ENCODE measurements at places on chromosomes 7 and 10. TPM values are rescaled to one million over a fixed set of nuclear protein-coding genes. Genes with fewer than 3 reads are reported as not detected.
A peak's percentile ranks its signal among the peaks of the same experiment; 100 is the strongest.

CUTC gene
- total RNA-seq, result 29.5 TPM

IFIT5 gene
- total RNA-seq, result 5.2 TPM

YWHAG gene
- 154 TPM for total RNA-seq

DNA sequence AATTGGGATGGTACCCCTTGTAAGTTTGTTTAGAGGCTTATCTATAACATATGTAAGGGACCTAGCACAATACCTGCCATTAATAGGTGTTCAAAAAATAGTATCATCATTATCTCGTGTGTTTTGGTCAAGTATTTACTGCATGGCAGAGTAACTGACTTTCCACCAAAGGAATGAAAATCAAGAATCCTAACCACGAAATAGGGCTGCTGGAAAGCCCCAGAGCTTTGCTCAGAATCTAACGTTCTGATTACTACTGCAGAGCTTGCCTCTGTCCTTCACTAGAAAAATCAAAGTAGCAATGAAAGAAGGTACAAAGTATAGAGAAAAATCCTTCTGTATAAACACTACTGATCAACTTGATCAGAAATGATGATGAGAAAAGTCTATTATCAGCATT lies 34.9 kb downstream of the DCLRE1C start:
- DNase-seq, result no peak

HOXA10 gene
- total RNA-seq, result 0.88 TPM

GRCh38 chr7:104903044-104903443 lies 111.0 kb upstream of the KMT2E start:
- DNase-seq, result no peak

NPSR1 gene
- total RNA-seq, result not detected

IDI2 gene
- not detected for total RNA-seq

DNA sequence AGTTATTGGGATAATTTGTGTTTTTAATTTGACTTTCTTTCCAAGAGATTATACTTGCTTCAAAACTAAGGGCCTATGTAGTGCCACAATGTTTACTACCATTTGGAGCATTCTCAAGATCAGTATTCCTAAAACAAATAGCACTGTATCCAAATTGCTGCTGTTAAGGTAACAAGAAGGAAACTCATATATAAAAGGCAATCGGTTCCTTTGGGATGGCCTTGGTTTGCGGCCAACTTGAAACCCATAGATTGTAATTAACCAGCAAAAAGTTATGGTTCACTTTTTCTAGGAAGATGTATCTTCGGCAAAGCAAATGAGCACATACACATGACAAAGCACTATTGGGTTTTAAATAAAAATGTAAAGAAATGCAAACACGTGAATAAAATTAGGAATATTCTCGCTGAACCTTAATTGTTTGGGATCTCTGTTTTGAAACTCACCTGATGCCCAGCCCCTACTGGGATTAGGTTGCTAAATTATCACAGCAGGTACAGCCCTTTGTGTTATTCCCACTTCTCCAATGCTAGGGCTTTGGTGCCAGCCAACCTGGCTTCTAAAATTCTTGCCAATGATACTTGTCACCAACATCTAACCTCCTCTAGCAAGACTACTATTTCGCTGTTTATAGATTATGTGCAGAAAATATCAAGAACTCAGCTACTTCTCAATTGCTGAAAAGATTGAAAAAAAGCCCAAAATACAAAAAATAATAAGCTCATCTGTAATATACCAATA lies 16.0 kb downstream of the CDNF start:
- no peak for DNase-seq

AGBL3 gene
- 2.8 TPM for total RNA-seq

- DNase-seq, result no peak
Measured at GRCh38 chr7:49166441-49166840, 242.1 kb downstream of the CDC14C start.

GBX1 gene
- total RNA-seq, result not detected

- DNase-seq, result no peak
Measured at GRCh38 chr7:124257638-124258308, 224.9 kb upstream of the TMEM229A start.

CLCN1 gene
- not detected for total RNA-seq

GRCh38 chr10:47266602-47267001 lies 33.4 kb upstream of the GDF10 start:
- DNase-seq, result no peak

ANLN gene
- total RNA-seq, result 67.0 TPM

DNA sequence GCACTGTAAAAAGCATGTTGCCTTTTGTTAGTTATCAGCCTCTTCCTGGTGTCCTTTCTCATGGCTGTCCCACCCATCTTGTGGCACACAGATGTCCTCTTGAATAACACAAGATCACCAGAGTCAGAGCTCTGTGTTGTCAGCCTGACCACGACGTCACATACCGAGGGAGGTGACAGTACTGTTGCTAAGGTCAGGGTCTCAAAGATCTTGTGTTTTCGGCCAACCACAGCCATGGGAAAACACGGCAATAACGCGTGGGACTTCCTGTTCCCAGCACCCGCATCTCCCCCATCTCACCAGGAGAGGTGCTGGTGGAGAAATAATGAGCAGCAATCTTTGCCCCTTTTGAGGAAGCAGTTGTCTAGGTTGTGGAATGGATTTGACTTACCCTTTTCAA lies 40.4 kb downstream of the NPVF start:
- DNase-seq, result no peak

GRCh38 chr7:110075450-110075849 lies 1015.5 kb upstream of the LRRN3 start:
- DNase-seq, result no peak

- DNase-seq, result no peak
Measured at GRCh38 chr10:124546957-124547646, 85.5 kb downstream of the LHPP start.

GRCh38 chr10:17617031-17617911 lies at the start of gene HACD1:
Gene HACD1 (minus strand): TSS chr10:17617374. CDS start chr10:17617339, 35 bp downstream.
- DNase-seq, result peak; percentile 67
